PC-3 (cell line): ENCODE measurements at places on chromosomes 2 and 18.

- H3K4me1 ChIP-seq, result no peaks in the 10 kb centered on the region
- no peak overlapping the region for H3K4me3 ChIP-seq
- H3K36me3 ChIP-seq, result no peaks in the 10 kb centered on the region
Measured at GRCh38 chr2:234345921-234346320, 151.0 kb downstream of the ARL4C start.

GRCh38 chr2:138493334-138493733 lies 8.2 kb upstream of the SPOPL start:
- no peaks in the 10 kb centered on the region for H3K36me3 ChIP-seq
- no peak for DNase-seq
- no peaks in the 10 kb centered on the region for H3K27me3 ChIP-seq
- H3K27ac ChIP-seq, result no peak overlapping the region
- H3K4me1 ChIP-seq, result peaks cover 15% of the 10 kb centered on the region
- H3K4me3 ChIP-seq, result no peak overlapping the region

- peaks cover 32% of the 10 kb centered on the region for H3K36me3 ChIP-seq
- H3K4me1 ChIP-seq, result no peaks in the 10 kb centered on the region
- H3K27ac ChIP-seq, result no peak overlapping the region
- no peak overlapping the region for H3K4me3 ChIP-seq
- H3K27me3 ChIP-seq, result no peaks in the 10 kb centered on the region
Measured at GRCh38 chr2:196655761-196656160, 16.2 kb downstream of the CCDC150 start.

DNA sequence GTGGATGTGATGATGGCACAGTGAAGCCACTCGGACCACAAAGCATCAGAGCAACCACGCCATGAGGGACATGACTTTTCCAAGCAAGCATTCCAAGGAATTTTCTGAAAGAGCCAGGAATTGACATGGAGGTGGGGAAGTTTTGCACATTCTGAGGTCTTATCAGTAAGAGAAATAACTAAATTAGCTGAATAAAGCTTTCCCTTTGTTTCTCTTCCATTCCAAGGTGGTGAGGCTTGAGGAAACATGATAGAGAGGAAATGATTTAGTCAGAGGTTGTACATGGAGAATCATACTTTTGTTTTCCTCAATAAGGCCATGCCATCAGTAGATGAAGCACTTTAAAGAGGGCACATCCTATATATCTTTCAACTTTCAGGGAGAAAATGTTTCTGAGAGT lies 115.7 kb upstream of the MMADHC start:
- no peak overlapping the region for H3K27ac ChIP-seq
- DNase-seq, result no peak
- H3K4me1 ChIP-seq, result no peaks in the 10 kb centered on the region
- no peaks in the 10 kb centered on the region for H3K36me3 ChIP-seq

DNA sequence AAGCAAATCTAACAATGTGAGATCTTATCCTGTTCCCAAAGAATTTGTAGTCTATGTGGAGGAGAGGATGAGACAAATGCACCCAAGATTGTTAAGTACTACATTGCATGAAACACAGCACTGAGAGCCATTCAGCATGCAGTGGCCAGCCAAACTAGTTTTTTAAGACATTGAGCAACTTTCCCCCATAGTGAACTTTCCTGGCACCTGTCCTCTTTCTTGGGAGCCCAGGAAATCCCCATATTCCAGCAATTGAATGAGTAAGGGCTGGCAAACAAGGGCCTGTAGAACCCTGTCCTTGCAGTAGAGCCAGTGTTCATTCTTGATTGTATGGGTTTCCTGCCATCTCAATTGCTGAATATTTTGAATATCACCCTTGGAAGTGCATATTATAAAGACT lies 58.8 kb upstream of the FIGN start:
- DNase-seq, result peak; percentile 73
- no peaks in the 10 kb centered on the region for H3K4me1 ChIP-seq
- no peaks in the 10 kb centered on the region for H3K36me3 ChIP-seq
- H3K27ac ChIP-seq, result no peak overlapping the region
- no peak overlapping the region for H3K4me3 ChIP-seq
- no peaks in the 10 kb centered on the region for H3K27me3 ChIP-seq

GRCh38 chr2:63066265-63066664 lies 15.6 kb downstream of the OTX1 start:
- no peak overlapping the region for H3K4me3 ChIP-seq
- no peaks in the 10 kb centered on the region for H3K4me1 ChIP-seq
- H3K27me3 ChIP-seq, result peaks cover 12% of the 10 kb centered on the region; the same call in 1 of the 2 replicates

DNA sequence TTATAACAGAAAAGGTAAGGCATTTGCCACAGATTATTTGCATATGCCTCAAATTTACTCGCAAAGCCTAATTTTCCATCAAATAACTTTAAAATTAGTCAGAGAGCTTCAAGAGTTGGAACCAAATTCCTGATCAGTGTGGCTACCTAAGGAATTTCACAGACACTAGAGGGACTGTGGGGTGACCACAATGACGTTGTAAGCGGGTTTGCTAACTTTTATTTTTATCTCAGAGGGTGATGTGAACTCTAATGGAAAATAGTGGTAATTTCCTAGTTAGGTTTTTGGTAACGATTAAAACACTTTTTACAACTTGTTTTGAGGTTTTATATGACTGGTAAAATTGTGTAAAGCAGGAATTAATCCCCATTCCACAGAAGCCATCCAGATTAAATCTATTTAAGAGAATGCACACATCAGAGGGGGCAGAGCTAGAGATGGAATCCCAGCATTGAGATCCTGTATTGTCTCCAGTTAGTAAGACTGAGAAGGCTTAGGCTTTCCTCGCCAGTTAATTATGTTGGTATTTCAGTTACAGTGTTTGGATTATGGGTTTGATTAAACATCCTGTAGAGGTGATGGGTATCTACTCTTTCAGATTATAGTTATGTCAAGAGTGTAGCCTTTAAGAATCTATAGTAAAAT lies 129.0 kb downstream of the GPD2 start:
- no peak overlapping the region for H3K4me3 ChIP-seq
- DNase-seq, result peak; percentile 12
- H3K4me1 ChIP-seq, result no peaks in the 10 kb centered on the region

DNA sequence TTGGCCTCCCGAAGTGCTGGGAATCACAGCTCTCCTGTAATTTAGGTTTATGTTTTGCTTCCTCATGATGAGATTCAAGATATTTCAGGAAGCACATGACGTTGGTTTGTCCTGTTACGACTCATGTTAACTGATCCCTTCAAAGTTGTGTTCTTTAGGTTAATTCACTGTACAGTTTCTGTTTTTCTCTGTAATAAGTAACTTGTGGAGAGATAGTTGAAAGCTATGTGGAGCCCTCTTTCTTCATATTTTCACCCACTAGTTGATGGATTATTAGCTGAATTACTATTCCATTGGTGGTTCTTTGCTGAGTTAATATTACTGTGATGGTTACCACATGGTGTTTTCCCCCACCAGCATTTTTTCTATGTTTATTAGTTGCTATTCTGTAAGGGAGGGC lies 18.3 kb upstream of the CHCHD5 start:
- no peaks in the 10 kb centered on the region for H3K4me1 ChIP-seq
- H3K36me3 ChIP-seq, result peaks cover 64% of the 10 kb centered on the region
- H3K27ac ChIP-seq, result no peak overlapping the region

DNA sequence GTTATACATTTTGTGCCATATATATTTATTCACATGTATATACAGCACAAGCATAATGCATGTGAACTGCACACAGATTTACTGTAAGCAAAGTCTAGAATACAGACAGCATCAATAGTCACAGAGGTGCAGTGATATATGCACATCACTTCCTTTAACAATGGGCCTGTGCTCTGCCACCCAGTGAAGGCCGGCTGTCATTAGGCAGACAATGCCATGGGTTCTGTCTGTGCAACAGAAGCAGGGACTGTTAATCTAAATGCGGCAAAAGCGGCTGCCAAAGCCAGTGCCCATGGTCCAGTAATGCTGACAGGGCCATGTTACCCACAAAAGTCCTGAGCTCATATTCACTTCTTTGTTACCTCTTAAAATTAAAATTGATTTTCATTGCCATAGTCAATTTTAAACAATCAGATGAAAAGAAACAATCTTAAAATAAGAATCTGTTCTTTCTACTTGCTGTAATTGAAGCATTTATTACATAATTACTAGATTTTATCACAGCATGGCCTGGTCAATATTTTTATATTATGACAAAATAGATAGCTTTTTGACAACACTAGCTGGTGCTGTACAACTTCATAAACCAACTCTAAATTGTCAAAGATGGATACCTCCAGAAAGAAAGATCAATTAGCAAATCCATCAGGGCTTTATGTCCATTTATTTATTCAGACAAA lies 232.0 kb downstream of the STK39 start:
- H3K4me3 ChIP-seq, result no peak overlapping the region
- no peak for DNase-seq
- H3K27ac ChIP-seq, result no peak overlapping the region
- H3K4me1 ChIP-seq, result no peaks in the 10 kb centered on the region
- 0 out of 2 replicates have a peak, but pooled peaks cover 3% of the 10 kb centered on the region for H3K36me3 ChIP-seq

GRCh38 chr2:75844651-75845050 lies 133.9 kb upstream of the GCFC2 start:
- DNase-seq, result no peak
- no peaks in the 10 kb centered on the region for H3K36me3 ChIP-seq
- H3K4me3 ChIP-seq, result no peak overlapping the region

DNA sequence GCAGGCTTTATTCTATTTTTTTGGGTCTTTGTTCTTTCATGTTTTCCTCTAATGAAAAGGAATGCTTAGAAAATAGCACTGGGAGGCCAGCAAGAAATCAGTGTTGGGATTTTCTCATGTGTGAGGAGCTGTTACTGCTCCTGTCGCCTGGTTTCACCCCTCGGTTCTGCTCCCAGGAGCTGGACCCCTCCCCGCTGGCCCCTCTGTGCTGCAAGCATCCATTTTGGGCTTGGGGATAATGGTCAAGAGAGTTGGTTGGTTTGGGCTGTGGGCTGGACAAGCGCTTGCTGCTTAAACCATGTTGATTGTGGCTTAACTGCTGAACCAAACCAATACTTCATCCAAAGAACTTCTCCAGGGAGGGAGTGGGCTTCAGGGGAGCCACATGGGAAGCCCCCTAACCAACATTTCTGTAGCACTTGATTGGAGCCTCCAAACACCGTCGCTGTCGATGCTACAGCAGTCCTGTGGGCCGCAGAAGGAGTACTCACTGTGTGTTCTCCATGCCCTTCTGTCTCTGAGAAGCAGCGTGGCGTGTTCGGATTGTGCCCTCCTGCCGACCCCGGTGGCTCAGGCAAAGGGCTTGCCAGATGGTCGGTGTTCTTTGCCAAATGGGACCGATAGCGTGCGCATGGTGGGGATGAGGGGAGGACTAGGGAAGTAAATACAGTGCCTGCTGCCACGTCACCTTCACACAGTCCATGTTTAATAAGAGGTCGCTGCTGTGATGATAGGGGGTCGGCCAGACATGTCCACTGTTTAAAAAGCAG lies 40.0 kb downstream of the AGAP1 start:
- H3K4me3 ChIP-seq, result no peak overlapping the region
- H3K36me3 ChIP-seq, result no peaks in the 10 kb centered on the region
- H3K27ac ChIP-seq, result no peak overlapping the region
- no peaks in the 10 kb centered on the region for H3K4me1 ChIP-seq
- DNase-seq, result no peak
- H3K27me3 ChIP-seq, result no peaks in the 10 kb centered on the region

DNA sequence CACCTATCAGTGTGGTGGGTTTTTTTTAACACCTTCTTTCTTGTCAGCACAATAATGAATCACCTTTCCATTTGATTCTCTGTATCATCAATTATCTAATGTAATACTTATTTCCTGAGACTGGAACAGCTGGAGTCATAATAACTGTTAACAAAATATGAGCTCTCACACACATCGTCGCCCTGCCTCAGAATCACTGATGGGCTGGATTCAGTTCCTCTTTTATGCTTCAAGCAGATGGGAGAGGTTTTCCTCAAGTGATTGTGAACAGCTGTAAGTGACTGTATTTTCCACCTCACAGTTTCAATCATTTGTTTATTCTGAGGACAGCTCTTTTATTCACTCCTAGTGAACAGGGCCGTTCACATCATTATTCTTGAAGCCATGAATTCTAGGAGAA lies 330.2 kb downstream of the DSC3 start:
- no peaks in the 10 kb centered on the region for H3K36me3 ChIP-seq
- H3K4me1 ChIP-seq, result peaks cover 12% of the 10 kb centered on the region
- no peak overlapping the region for H3K4me3 ChIP-seq
- no peak overlapping the region for H3K27ac ChIP-seq
- H3K27me3 ChIP-seq, result no peaks in the 10 kb centered on the region

GRCh38 chr2:108806371-108807113 lies 20.0 kb downstream of the CCDC138 start:
- H3K27me3 ChIP-seq, result no peaks in the 10 kb centered on the region
- H3K27ac ChIP-seq, result no peak overlapping the region
- H3K36me3 ChIP-seq, result peaks cover 40% of the 10 kb centered on the region
- DNase-seq, result no peak
- no peaks in the 10 kb centered on the region for H3K4me1 ChIP-seq
